Inflammatory macrophage (primary cell): ENCODE measurements at places on chromosomes 11 and 22.

- peak; percentile 7 for DNase-seq
These were observed 845.3 kb downstream of the FAM181B start for GRCh38 chr11:81888391-81888790.

DNA sequence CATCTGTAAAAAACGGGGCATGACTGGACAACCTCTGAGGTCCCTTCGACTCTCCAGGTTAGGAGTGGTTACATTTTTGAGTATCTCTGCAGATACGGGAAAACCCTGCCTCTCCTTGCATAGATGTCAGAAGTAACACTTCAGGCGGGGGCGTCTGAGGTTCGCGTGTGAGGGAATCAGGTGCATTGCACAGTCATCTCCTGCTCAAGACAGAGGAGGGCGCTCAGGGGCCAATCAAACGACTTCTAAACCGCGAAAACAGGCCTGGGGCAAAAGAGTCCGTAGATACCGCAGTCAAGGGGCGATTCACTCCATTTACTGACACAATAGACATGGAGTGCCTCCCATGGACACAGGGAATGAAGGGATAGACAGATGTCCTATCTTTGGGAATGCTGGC lies 31.7 kb downstream of the KIRREL3 start:
- no peak for DNase-seq

DNA sequence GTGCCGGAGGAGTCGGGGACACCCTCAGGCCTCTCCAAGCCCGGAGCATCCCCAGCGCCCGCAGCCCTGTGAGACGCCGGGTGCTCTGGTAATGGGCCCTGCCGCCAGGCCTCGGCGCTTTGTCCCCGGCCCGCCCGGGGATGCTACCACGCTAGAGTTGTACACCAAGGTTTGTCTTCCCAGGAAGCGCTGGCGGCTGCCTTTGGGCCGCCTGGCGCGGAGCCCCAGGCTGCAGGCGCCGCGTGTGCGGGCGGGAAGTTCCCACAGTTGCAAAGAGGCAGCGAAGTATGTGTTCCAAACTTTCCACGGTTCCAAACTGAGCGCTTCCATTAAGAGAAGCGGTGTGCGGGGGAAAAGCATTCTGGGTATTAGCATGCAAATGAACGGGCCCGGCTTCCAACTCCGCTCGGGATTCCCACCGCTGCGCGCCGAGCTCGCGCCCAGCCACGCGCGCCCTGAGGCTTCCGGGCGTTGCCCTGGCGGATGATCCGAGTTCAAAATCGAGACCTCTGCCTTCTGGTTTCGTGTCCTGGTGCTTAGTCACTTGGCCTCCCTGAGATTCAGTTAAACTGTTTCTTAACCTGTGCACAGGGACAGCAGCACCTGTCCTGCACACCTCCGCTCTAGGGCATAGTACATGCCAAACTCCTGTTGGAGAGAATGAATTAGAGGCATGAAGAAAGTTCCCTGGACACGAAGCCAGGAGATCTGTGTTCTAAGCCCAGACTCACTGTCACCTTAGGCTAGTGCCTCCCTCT lies 1.3 kb upstream of the PATZ1 start:
- peak; percentile 68 for DNase-seq

DNA sequence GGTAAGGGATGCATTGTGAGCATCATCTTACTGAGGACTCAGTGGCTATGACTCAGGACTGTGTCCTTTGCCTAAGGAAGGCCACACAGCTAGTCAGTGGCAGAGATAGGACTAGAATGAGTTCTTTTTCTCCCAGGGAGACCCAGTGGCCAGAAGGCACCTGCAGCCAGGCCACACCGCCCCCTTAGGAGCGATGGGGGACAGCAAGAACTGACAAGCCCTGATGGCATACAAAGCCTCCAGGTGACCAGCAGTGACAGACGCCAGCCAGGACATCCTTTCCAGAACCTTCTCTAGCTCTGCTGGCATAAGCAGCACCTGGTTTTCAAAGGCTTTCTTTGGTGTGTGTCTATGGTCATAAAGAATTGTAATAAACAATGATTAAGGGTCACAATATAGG lies 240.1 kb downstream of the ST3GAL4 start:
- no peak for DNase-seq

- DNase-seq = no peak
These were observed 37.4 kb downstream of the PRDM10 start for GRCh38 chr11:129965248-129965647.

GRCh38 chr22:17098379-17098819 lies 13.6 kb downstream of the IL17RA start:
- peak; percentile 93 for DNase-seq

DNA sequence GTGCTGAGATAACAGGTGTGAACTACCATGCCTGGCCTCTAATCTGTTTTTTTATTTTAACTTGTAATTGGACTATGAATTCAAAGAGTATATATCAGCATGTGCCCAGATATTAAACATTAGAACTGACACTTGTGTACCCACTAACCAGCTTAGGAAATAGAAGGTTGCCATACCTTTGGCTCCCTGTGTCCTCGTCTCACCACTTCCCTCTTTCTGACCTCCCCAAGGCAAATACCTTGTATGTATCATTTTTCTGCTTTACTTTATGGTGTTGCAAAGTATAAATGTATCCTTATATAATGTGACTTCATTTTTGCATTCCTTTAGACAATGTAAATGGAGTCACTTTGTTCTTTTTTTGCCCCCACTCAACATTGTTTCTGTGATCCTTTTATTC lies 9.1 kb downstream of the PPP6R3 start:
- DNase-seq = no peak

DNA sequence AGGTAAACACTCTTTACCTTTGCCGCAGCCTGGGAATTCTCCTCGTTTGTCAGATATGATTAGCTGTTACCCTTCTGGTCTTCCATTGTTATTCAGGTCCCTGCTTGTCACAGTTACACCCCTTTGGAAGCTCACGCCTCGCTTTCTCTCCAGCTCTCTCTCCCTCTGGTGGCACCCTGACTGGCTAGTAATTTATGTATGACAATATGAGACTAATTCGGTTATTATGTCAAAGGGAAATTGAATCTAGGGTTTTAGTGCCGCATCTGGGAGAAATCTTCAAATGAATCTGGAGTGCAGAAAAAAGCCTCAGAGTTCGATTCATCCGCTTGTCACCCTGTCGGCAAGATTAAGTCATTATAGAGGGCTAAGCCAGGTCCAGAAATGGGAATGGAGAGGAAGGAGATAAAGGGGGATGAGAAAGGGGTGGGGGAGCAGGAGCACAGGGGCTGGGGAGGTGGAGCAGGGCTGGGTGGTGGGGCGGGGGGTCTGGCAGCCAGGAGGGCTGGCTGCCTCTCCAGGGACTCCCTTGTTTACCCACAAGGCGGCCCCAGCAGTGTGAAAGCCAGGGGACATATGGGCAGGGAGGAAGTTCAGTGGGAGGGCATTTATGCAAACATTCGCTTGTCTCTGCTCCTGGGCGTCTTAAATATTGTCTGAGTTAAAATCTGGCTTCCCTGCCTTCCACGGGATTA lies 179.0 kb upstream of the NECTIN1 start:
- peak; percentile 5 for DNase-seq

DNA sequence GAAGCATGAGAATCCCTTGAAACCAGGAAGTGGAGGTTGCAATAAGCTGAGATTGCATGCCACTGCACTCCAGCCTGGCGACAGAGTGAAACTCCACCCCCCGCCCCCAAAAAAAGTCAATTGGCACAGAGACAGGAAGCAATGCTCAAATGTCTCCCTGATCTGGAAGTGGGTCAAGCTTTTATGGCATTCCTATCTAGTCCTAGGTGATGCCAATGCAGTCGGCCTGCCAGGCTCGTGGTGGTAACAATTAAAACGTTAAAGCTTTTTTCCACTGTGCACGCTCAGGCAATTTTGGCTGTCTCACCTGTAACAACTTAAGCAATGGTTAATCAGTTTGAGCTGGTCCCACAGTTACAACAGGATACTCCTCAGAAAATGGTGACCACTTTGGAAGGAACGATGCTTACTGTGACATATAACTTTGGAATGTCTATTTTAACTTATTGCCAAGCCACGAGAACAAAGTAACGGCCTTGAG lies 18.9 kb upstream of the PISD start:
- DNase-seq = peak; percentile 81
